Omental fat pad (tissue), 4 donors: ENCODE measurements at places on chromosomes 12 and 14. TPM values are rescaled to one million over a fixed set of nuclear protein-coding genes. Genes with fewer than 3 reads are reported as not detected.

- no peak for DNase-seq
Observed at GRCh38 chr14:92914087-92914656, 8.8 kb upstream of the CHGA start.

DNA sequence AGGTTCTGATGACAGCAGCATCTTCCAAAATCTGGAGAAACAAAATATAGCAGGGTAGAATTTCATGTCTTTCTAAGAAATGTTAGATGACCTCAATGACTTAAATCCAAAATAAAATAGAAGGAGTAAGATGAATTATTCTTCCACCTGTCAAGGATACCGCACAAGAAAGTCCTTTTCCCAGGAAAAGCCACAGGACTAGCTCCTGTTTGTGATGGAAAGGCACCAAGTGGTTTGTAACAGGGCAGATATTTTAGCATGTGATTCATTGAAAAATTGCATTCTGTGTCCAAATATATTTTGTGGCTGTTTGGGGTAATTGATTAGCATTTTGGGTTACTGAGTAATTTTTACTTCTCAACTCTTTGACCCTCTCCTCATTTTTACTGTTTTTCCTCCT lies 2.7 kb downstream of the CD163L1 start:
- DNase-seq, result no peak

Gene REP15
- 4.9 TPM for total RNA-seq

DNA sequence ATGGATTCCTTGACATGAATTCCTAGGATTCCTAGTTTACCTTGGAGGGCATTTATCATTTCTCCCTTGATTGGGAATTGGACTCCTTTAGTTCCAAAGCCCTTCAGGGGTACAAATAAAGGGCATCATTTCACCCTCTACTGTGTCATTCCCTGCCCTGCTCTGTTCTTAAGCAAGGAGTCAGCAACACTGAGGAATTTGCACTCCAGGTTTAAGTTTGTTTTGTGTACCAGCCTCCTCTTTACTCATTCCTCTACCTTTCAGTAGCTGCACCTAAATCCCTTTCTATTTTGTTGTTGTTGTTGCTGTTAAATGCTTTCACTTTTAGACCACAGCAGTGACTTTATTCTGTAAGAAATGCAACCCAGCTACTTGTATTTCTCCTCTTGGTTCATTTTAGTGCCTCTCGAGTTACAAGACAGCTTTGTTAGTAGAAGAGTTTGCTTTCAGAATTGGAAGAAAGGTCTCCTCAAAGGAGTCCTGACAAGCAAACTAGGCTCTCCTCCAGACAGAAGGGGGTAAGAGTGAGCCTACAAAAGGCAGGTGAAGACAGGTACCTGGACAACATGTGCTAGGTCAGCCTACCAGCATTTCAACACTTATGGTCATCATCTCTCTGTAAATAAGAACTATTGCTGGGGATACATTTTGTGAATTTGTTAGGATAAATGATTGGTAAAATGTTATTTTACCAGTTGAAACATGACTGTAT lies 90.0 kb downstream of the RMST start:
- no peak for DNase-seq

DNA sequence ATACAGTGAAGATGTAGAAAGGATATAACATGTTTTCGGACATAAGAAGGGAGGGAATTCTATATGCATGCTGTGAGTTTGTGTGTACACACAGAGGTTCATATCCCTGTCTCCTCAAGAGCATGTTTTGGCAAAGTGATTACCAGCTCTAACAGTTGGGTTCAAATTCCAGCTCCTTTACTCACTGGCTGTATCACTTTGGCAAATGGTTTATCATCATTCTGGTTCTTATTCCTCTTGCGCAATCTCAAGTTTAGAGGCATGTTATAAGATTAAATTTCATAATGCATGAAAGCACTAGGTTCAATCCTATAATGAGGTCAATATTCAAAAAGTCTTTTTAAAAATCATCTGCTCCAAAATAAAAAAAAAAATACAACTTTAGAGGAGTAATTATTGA lies 107.7 kb upstream of the LRFN5 start:
- no peak for DNase-seq

DNA sequence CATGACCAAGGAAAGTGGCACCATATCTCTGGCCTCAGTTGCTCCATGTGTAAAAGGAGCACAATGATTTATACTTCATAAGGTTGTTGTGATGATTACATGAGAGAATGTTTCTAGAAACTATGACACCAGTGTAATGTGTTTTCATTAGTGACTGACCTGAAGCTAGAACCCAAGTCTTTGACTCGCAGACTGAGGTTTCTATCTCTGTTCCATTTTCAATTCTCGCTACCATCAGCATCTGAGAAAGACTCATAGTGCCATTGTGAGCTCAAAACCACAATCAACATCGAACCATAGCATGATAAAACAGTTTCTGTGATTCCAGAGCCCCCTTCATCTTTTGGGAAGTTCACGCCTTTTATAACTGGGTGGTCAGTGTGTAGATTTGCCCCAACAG lies 53.8 kb downstream of the STAB2 start:
- no peak for DNase-seq

DNA sequence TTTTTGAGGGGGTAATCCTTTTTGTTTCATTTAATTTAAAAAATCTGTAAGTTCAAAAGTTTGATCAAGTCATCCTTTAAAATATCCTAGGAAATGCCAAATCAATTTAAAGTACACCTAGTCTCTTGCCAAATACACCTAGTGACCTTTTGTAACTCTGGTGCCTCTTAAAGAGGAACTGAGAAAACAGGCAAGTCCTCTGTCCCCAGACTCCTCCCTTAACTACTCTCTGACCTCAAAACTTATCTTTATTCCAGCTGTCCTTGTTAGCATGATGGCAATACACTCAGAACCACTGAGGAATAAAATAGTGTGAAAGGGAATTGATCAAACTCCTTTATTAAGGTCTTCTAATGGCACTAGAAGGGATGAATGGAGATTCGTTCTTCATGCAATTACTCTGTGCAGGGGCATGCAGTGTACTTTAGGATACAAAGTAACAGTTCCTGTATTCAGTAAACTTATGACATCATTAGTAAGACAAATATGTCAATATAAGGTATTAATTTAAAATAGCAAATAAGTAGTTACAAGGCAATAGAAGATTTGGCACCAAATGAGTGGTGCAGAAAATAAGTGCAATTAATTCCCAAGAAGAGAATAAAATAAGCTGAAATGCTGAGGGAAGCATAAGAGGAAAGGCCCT lies 3.3 kb downstream of the FAR2 start:
- DNase-seq, result no peak

DNA sequence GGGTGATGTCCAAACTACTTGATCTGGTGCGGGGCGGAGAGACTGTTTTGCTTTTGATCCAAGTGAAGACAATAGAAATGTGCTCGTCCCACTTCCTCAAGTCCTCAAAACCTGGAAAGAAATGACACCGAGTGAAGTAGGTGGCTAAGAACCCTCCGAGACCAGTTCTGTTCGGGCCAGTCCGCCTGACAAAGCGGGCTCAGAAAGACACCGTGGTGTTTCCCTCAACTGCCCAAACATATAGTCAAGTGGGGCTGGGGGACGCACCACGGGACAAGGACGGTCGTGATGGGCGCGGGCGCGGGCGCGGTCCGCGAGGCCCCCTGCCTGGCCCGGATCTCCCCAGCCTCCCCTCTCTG lies 1.6 kb downstream of the PHLDA1 start:
- no peak for DNase-seq

Gene ALX1
- not detected for total RNA-seq

Gene RASSF9
- total RNA-seq, result 2.6 TPM

DNA sequence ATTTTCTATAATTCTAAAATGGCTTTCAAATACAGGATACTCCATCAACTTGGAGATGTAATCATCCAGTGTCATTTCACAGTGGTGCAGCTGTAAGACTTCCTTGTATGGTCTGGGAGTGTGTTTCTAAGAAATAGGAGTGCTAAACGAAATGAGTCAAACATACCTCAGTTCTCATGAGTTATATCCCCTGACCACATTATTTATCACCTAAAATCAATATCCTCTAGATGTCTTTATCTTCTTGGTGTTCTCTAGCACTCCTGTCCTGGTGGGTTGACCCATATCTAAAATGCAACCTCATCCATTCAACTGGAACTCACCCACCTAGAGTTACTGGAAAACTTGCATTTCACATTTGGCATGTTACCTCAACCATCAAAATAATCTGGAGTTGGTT lies 33.2 kb downstream of the TMEM30B start:
- DNase-seq, result no peak

DNA sequence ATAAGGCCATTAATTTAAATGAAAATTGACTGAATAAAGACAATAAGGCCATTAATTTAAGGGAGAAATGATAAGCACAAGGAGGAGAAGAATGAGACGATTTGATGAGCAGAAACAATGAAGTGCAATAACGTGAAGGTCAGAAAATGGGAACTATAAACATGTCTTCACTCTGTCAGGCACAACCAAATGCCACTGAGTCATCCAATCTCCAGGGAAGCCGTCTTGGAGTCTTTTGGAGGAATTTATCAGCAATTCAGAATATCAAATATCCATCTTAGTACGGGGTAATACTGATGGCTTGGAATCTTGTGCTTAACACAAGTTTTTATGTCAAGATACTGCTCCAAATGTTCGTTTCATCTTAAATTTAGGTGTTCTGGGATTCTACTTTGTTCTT lies 159.9 kb downstream of the CAPZA3 start:
- DNase-seq, result no peak

GRCh38 chr14:61281948-61282275 lies 774 bp upstream of the TMEM30B start:
- no peak for DNase-seq

GRCh38 chr14:59055439-59056045 lies 132.9 kb upstream of the DAAM1 start:
- DNase-seq, result no peak

- DNase-seq, result no peak
Observed at GRCh38 chr14:85731186-85731585, 201.2 kb downstream of the FLRT2 start.

Gene SYCP3
- 0.36 TPM for total RNA-seq

- peak; percentile 47 for DNase-seq
Observed at GRCh38 chr12:56488041-56488955, at the start of gene GLS2. TSS of gene GLS2 (minus strand) at chr12:56488161. CDS start at chr12:56488118, 43 bp downstream.

DNA sequence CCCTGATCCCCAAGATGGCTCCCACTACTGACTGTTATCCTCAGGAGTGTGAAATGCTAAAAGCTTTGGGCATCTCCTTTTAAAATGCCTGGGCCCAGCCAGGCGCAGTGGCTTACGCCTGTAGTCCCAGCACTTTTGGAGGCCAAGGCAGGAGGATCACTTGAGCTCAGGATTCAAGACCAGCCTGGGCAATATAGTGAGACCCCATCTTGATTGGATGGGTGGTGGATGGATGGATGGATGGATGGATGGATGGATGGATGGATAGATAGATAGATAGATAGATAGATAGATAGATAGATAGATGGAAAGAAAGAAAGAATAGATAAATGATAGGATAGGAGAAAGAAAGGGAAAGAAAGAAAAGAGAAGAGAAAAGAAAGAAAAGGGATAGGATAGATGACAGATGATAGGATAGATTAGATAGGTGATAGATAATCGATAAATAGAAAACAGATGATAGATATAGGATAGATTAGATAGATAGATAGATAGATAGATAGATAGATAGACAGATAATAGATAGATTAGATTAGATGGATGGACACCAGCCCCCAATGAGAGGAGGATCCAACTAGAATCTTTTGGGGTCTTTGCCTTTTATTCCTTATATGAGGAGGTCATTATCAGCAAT lies 9.5 kb downstream of the P2RX4 start:
- no peak for DNase-seq

DNA sequence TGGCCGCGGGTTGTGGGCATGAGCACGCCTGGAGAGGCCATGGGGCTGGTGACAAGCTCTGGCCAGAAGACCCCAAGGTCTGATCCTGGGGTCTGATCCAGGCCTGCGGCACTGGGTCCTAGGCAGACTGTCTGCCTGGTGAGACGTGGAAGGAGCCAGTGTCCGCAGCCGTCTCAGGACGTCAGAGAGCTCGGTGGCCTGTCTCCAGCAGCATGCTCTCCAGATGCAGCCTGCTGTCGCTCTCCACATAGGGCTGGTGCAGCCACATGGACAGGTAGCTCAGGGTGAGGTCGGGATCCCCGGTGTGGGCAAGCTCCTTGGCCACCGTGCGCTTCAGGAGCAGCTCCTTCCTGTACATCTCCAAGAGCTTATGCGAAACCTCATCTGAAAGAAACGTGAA lies 14.3 kb downstream of the CINP start:
- DNase-seq, result no peak

Gene DAO
- not detected for total RNA-seq

DNA sequence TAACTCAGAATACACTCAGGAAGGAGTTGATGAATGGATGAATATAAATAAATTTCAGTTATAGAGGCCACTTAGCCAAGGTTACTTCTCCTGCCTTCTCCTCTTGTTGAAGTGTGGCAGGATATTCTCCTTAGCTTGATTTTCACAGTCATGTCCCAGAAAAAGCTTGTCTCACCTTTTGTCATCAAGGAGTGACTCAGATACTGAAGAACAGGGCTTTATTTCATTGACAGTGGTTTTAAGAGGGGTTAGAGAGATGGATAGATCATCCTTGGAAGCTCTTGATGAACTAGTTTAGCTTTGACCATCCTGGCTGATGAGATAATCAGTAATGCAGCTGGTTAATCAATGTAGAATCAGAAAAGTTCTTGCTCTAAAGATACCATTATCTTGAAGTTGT lies 35.0 kb upstream of the CFAP54 start:
- no peak for DNase-seq

- DNase-seq, result no peak
Observed at GRCh38 chr12:5688226-5688625, 256.3 kb downstream of the NTF3 start.

Gene FAM186B
- 0.84 TPM for total RNA-seq

DNA sequence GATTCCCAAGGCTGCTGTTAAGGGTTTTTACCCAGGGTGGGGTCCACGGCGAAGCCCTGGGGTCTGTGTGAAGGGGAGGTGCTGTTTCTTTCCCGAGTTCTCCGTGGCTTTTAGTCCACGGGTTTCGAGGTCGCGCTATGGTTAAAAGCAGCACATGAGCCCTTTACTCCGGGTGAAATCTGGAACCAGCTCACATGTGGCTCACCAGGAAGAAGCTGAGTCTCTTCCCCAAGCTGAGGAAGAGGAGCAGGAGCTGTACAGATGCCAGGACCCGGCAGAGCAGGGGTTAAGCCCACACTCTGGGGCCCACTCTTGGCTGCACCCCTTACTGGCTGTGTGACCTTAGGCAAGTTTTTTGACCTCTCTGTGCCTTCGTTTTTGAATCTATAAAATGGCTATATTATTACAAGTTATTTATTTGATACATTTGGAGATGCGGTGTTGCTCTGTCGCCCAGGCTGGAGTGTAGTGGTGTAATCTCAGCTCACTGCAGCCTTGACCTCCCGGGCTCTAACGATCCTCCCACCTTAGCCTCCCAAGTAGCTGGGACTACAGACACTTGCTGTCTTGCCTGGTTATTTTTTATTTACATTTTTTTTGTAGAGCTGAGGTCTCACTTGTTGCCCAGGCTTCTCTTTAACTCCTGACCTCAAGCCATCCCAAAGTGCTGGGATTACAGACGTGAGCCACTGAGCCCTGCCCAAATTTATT lies 266.3 kb downstream of the AACS start:
- DNase-seq, result no peak
